Cortex of kidney (tissue), 1 donor: ENCODE measurements at places on chromosomes 1 and 21.

DNA sequence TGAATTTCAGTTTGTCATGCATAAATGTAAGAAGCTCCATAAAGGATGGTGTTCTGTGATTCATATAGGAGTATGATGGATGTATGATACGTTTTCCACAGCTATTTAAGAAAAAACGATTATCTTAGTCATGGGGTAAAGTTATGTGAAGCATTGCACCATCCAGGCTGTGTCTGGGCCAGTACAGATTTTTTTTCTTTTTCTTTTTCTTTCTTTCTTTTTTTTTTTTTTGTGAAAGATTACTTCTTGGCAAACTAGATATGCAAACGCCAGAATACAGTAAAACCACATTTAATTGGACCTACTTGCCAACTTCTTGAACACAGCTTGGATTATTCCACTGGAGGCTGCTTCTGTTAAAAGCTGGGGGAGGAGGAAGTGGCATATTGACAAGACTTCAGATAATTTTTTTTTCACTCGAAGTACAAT is 14.9 kb downstream of the ZBTB18 start:
- DNase-seq = no peak

GRCh38 chr1:198809247-198809646 is 170.4 kb downstream of the PTPRC start:
- no peak for DNase-seq

GRCh38 chr1:43359696-43360095 is 915 bp downstream of the CDC20 start:
- DNase-seq = no peak

DNA sequence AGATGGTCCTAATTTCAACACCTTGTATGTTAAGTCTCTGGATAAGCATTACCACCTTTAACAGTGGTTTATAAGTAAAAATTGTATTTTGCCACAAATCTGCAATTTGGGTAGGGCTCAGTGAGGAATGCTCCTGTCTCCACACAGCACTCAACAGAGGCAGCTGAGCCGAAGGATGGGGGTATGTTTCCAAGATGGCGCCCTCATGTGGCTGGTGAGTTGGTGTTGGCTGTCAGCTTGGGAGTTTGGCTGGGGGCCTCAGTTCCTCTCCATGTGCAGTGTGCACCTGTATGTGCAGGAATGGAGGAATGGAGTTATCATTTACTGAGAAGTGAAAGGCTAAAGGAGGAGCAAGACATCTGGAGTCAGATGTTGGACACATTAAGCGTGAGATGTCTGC is 136.8 kb downstream of the GABPA start:
- no peak for DNase-seq

DNA sequence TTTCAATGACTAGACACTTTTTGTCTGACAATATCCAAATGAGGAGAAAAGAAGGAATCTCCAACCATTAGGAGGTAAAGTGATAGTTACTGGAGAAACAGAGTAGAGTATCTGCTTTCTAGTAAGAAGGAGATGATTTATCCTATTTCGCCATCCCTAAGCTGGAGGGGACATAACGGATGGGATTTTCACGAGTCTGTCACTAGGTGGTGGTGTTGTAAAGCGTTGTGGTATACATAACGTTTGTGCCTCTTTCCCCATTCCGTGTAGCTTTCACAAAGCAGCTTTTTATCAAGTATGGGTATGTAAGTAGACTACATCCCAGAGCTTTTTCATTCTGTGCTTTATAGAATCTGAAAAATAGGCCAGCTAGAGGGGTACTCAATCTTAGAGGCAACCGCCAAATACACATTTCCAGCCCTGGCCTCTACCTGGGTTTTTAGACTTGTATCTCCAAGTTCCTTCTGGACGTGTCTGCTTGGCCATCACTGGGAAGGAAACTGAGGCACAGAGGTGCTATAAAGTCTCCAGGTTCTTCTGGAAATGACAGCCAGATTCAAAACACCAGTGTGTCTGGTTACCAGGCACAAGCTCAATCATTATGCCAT is 33.3 kb upstream of the FAM3B start:
- DNase-seq = no peak

DNA sequence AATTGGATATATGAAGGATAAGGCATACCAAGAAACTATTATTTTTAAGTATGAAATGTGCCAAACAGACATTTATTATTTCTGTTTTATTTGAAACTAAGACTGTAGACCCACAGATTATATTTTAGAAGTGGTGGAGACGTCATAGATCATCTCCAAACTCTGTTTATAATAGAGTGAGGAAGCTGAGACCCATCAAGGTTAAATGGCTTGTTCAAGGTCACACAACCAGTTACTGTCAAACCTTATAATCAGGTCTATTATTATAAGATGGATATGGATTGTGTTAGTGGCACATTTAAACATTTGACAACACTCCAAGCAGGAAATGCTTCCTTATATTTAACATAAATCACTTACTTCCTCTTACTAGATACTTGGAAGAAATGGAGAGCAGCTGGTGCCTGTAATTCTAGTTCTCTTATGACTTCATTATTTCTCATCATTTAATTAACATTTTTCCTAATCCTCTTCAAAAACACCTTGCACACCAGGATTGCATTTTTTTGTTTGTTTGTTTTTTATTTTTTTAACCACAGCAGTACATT is 117.0 kb downstream of the NEK7 start:
- DNase-seq = no peak

GRCh38 chr1:178931858-178932551 is 61.1 kb upstream of the ANGPTL1 start:
- no peak for DNase-seq

DNA sequence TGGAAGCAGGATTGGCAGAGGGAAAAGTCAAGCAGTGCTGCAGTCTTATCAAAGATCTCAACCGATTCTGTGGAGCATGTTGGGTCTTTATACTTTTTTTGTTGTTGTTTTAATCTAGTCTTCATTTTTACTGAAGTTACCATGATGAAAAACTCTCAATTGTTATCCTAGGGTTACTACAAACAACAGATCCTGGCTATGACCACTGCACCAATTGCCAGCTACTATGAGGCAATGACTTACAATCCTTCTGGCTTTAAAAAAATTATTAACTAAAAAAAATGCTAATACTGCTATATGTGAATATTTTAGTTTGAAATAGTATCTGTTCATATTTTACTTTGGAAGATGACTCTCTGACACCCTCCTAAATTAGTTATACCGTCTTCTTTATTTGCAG is 145.9 kb downstream of the CNIH3 start:
- DNase-seq = no peak

GRCh38 chr21:15669247-15669646 is 60.5 kb upstream of the USP25 start:
- no peak for DNase-seq

DNA sequence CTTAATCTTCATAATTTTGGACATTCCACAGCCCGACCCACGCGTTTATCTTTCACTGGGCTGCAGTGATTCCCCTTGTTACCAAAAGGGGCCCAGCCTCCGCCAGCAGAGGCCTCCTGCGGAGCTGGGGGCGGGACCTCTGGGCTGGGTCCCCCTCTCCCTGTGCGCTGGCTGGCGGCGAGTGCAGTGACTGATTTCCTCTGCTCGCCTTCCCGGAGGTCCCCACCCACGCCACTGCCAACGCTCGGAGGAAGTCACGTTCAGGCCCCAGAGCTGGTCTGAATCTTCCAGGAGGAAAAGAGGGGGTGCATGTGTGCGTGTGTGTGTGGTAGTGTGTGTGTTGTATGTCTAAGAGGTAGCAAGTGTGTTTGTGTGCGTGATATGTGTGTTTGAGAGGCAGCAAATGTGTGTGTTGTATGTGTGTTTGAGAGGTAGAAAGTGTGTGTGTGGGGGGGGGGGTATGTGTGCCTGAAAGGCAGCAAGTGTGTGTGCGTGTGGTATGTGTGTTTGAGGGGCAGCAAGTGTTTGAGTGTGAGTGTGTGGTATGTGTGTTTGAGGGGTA is 35.0 kb upstream of the JAK1 start:
- no peak for DNase-seq

DNA sequence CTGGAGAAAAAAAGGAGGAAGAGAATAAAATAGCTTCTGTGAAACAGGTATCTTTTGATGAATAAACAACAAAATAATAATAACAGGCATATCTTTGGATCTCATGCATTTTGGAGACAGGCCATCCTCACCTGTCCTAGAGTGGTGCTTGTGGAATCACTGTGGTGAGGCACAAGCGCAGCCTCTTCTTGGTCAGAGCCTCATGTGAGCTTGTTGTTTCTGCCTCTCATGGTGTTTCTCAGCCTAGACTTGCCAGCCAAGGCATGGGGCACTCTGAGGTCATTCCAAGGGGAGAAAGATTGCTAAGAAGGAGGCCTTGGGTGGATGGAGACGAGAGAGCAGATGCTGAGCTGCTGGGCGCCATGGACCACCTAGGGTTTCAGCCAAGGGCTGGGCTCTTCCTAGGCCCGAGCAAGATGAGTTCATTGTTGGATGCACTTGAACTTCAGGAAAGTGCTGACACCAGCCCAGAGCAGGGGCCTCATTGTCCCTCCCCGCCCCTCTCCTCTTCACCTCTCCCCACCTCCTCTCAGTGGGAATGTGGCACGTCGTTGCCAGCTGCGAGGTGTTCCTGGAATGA is 49.5 kb downstream of the ATP5PO start:
- no peak for DNase-seq

DNA sequence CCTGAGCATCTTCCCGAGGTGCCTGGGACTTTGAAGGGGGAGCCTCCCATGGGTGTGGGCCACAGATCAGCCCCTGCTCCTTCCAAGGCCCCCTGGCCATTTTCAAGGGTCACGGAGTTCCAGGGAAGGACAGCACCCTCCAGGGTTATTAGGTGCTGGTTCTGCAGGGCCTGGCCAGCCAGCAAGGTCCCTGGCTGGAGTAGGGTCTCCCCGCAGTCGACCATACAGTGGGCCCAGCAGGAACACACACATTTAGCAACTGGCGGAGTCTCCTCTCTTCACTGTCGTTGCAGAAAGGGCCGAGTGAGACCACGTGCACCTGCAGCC is 17.7 kb upstream of the SUMO3 start:
- DNase-seq = no peak

GRCh38 chr1:198400063-198400462 is 140.4 kb downstream of the ATP6V1G3 start:
- no peak for DNase-seq

DNA sequence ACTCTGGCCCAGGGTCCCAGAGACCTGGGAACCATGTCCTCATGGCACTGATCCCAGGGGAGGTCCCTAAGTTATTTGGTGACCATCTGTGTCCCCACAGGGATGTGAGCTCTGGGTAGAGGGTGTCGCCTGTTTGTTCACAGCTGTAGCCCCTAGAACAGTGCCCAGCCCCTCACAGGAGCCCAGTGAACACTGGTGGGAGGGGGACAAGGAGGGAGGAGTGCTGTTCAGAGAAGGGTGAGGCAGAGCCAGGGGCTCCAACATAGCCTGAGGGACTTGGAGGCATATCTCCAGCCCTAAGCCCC is 450.4 kb downstream of the MATN1 start:
- DNase-seq = no peak
